ENCODE measurements at places on chromosomes 3 and 15. TPM values are rescaled to one million over a fixed set of nuclear protein-coding genes. Genes with fewer than 3 reads are reported as not detected.

CLDN11 gene
- total RNA-seq: 6.7 TPM

ALS2CL gene
- total RNA-seq: 34.0 TPM

HGD gene
- 0.17 TPM for total RNA-seq

GORASP1 gene
- 66.8 TPM for total RNA-seq

SCAANT1 gene
- total RNA-seq: not detected

GRCh38 chr3:55556619-55557537, 69.8 kb upstream of the WNT5A start:
- no peak overlapping the region for H3K4me3 ChIP-seq
- no peaks in the 10 kb centered on the region for H3K27me3 ChIP-seq
- DNase-seq: no peak
- no peak overlapping the region for H3K27ac ChIP-seq
- no peaks in the 10 kb centered on the region for H3K4me1 ChIP-seq

DNA sequence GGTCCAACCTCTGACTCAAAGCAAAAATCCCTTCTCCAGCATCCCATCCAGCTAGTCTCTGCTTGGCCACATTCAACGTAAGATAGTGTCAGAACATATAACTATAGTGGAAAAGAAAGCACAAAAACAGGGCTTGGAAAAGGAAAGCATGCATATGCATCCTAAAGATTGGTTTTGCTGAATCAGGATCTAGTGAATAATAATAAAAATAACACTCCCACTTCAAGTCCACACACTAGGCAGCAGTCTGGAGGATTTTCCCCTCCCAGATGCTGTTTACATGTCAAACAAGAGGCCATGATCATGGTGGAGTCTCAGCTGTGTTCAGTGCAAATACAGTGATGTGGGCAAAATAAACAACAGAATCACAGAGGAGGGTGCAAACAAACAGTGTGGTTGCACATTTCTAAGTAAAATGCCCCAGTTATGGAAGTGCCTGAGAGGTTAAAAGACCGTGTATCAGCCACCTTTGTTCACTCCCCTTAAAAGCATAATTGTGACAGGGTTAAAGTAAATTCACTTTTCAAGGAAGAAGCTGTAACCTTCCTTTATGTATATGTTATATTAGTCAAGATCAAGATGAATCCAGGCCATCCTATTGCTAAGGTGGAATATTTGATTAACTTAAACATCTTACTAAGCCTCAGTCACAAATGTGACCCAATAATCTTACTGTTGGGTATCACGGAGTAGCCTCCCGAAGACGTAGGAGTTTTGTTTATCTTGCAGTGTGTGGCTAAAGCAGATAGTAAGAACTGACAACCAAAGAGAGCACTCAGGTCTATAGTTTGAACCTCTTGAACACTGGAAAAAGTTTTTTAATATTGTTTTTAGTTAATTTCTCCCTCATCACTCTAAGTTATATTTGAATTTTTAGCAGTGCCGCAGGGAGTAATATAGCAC, 424.5 kb downstream of the SOX2 start:
- H3K27ac ChIP-seq: no peak overlapping the region
- H3K36me3 ChIP-seq: no peaks in the 10 kb centered on the region
- no peak overlapping the region for H3K4me3 ChIP-seq
- DNase-seq: no peak

- no peaks in the 10 kb centered on the region for H3K4me1 ChIP-seq
- H3K4me3 ChIP-seq: no peak overlapping the region
- H3K27ac ChIP-seq: no peak overlapping the region
- DNase-seq: no peak
- no peaks in the 10 kb centered on the region for H3K27me3 ChIP-seq
- no peaks in the 10 kb centered on the region for H3K36me3 ChIP-seq
Observed at GRCh38 chr3:192038726-192039125, 577.8 kb downstream of the PYDC2 start.

DNA sequence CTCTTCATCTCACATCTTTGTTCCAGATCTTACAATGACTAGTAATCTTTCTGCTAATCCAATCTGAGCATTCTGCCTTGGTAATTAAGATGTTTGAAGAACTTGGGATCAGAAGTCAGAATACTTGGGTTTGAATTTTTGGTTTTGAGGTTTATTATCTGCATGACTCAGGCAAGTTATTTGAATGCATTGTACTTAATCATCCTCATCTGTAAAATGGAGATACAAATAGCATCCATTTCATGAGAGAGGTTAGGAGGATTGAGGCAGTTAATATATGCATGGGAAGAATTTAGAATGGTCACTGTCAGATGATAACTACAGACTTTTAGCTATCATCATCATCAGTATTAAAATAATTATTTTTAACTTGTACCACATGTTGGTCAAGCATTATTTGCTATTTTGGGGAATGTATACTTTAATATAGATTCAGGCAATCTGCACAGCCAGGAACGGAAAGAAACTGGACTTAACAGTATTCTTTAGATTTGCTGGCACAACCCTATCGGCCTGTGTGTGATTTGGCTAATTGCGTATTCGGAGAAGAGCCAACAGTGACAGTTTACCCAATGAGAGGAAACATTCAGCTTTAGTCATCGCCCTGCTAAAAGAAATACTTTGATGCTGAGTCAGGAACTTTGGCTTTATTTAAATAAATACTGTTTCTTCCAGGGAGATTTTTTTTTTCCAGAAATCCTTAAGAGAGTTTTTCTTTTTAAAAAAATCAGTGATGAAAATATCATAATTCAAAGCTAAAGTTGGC, 600.0 kb downstream of the ROBO1 start:
- no peak overlapping the region for H3K27ac ChIP-seq
- no peaks in the 10 kb centered on the region for H3K36me3 ChIP-seq
- DNase-seq: no peak
- H3K27me3 ChIP-seq: no peaks in the 10 kb centered on the region

DNA sequence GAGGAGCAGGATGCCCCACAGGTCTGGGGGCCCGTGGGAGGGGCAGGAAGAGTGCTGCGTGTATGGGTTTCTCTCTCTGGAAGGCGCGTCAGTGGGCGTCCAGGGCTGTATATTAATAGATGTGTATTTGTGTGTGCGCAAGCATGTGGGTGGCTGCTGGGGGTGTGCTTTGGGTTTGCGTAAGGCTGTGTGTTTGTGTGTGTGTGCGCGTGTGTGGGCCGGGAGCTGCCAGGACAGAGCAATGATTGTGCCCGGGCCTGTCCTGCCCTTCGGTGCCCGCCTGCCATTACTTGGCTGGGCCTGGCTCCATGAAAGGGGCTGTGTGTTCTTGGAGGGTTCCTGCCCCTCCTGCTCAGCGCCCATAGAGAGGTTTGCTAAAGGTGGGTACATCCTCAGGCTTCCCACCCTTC, 16.3 kb downstream of the CSPG4 start:
- no peak for DNase-seq
- no peaks in the 10 kb centered on the region for H3K27me3 ChIP-seq
- peaks cover 34% of the 10 kb centered on the region for H3K4me1 ChIP-seq
- no peak overlapping the region for H3K4me3 ChIP-seq

GRCh38 chr15:66071921-66072295, 181.6 kb downstream of the MEGF11 start:
- no peaks in the 10 kb centered on the region for H3K36me3 ChIP-seq
- no peak for DNase-seq
- no peak overlapping the region for H3K4me3 ChIP-seq
- H3K4me1 ChIP-seq: peaks cover 8% of the 10 kb centered on the region
- H3K27ac ChIP-seq: no peak overlapping the region

- no peaks in the 10 kb centered on the region for H3K36me3 ChIP-seq
- DNase-seq: peak; percentile 91
- H3K4me1 ChIP-seq: peaks cover 33% of the 10 kb centered on the region
- peak within 1 kb of the TSS; percentile 60 for H3K4me3 ChIP-seq
Observed at GRCh38 chr15:62389885-62390790, 225.1 kb upstream of the C2CD4B start.

DNA sequence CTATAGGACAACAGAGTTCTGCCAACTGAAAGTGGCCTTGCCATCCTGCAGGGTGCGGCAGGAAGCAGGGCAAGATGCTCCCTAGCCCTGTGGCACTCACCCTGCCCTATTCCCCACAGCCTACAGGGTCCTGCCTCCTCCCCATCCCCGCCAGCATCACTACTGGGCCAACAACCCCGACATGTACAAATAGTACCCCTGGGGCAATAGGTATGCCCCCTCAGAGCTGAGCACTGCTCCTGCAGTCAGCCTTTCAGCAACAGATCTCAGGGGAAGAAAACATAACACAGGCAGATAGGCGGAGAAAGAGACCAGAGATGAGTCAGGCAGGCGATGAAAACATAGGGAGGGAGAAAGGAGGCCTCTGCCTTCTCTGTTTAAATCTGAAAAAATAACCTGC, 74.7 kb downstream of the XXYLT1 start:
- no peak overlapping the region for H3K27ac ChIP-seq
- peaks cover 29% of the 10 kb centered on the region for H3K4me1 ChIP-seq
- no peaks in the 10 kb centered on the region for H3K27me3 ChIP-seq
- no peak for DNase-seq
- no peaks in the 10 kb centered on the region for H3K36me3 ChIP-seq
- H3K4me3 ChIP-seq: no peak overlapping the region

- H3K36me3 ChIP-seq: no peaks in the 10 kb centered on the region
- no peak overlapping the region for H3K4me3 ChIP-seq
- no peak overlapping the region for H3K27ac ChIP-seq
- no peaks in the 10 kb centered on the region for H3K4me1 ChIP-seq
- no peaks in the 10 kb centered on the region for H3K27me3 ChIP-seq
Observed at GRCh38 chr3:162287600-162287999, 791.0 kb downstream of the OTOL1 start.

DNA sequence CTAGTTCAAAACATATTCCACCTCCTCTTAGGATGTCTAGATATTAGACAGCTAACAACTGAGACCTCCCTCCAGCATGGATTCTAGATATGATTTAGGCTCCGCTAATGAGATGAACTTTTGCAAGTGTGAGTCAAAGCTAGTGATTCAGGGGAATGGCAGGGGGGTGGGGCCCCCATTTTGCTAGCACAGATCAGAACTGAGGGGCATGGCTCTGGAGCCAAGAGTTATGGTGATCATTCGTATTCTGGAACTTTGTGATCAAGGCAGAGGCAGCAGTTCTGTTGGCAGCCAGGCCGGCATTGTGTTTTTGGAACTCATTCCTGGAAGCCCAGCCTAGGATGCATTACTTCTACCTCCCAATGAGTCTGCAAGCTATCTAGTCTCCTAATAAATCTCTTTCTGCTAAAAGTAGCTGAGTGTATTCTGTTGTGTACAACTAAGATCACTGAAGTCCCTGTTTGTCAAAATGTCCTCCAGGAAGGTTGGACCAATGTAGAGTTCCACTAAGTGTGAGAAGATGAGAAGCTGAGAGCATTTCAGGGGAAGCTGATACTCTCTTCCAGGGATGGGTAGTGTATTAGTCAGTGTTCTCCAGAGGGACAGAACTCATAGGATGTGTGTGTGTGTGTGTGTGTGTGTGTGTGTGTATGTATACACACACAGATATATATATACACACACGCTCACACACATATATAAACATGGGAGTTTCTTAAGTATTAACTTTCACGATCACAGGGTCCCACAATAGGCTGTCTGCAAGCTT, 312.7 kb downstream of the TLE3 start:
- DNase-seq: peak; percentile 20
- no peaks in the 10 kb centered on the region for H3K36me3 ChIP-seq
- no peak overlapping the region for H3K27ac ChIP-seq
- H3K4me1 ChIP-seq: peaks cover 21% of the 10 kb centered on the region
- H3K27me3 ChIP-seq: no peaks in the 10 kb centered on the region

DNA sequence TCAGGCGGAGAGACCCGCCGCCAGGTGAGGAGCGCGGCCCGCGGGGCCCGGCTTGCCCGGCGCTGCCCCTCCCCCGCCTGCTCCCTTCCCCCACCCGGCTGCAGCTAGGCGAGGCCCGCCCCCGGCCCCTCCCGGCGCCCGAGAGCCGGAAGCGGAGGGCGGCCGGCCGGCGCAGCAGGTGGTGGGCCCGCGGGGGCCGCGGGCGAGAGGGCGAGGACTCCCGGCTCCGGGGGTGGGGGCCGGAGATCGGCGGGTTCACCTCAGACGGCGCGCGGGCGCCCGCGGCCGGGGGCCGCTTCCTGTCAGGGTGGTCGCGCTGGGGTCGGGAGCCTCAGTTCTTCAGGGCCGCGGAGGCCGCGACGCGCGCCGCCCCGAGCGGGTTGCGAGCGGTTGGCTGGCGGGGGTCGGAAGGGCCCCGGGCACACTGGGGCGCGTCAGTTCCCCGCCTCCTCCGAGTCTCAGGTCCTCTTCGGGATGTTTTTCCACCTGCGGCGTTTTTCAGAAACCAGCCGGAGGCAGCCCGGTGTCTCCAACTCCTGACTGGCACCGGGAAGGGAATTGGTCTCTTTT, 395 bp downstream of the ZFAND6 start:
- peaks cover 50% of the 10 kb centered on the region for H3K4me1 ChIP-seq
- H3K27ac ChIP-seq: peak overlapping the region; percentile 98
- H3K4me3 ChIP-seq: peak overlapping the region; percentile 77

GRCh38 chr3:198113206-198114053, 153.4 kb downstream of the LMLN start:
- H3K4me3 ChIP-seq: peak overlapping the region; percentile 24
- H3K27ac ChIP-seq: no peak overlapping the region
- H3K36me3 ChIP-seq: no peaks in the 10 kb centered on the region
- peaks cover 5% of the 10 kb centered on the region for H3K4me1 ChIP-seq

GRCh38 chr15:34248190-34248589, 23.4 kb downstream of the EMC4 start:
- H3K4me3 ChIP-seq: no peak overlapping the region
- H3K36me3 ChIP-seq: peaks cover 78% of the 10 kb centered on the region
- no peak overlapping the region for H3K27ac ChIP-seq
- no peak for DNase-seq
- no peaks in the 10 kb centered on the region for H3K4me1 ChIP-seq
- no peaks in the 10 kb centered on the region for H3K27me3 ChIP-seq

GRCh38 chr3:12231431-12231830, 57.4 kb upstream of the PPARG start:
- H3K27ac ChIP-seq: no peak overlapping the region
- no peak overlapping the region for H3K4me3 ChIP-seq
- no peaks in the 10 kb centered on the region for H3K36me3 ChIP-seq

DNA sequence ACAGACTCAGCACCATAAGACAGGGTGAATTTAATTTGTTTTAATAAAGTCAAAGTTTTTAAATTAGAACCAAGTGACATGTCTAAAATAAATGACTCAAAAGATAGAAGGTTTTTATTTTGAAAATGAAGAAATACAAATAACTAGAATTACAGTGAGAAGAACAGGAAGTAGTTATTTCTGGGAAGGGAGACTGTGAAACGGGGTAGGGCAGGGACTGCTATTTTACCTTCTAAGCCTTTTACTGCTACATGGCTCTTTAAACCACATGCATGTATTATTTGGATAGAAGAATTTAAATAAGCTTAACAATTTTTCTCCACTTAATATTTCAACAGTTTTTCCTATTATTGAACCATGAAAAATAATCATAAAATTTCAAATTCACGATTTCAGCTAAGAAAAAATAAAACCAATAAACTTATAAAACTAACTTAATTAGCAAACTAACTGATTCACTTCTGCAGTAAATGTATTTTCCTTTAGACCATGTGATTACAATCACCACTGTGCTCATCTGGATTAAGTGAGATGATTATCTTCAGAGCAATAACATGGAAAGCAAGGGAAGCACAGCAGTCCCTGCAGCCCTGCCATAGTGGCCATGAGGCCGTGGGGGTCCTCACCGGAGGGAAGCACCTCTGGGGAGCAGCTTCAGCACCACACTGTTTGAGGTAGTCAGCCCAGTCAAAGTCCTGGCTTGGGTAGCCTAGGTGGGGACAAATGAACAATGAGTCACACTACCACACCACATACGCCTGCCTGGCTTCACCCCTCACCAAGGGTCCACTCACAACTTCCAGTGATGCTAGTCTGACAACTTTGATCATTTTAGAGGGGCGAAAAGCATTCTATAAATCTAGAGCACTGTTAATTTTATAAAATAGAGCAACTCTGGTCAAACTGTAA, 28.3 kb upstream of the STIMATE start:
- H3K27ac ChIP-seq: no peak overlapping the region
- H3K27me3 ChIP-seq: no peaks in the 10 kb centered on the region
- H3K4me3 ChIP-seq: no peak overlapping the region
- H3K36me3 ChIP-seq: peaks cover 6% of the 10 kb centered on the region
- DNase-seq: no peak
- H3K4me1 ChIP-seq: peaks cover 61% of the 10 kb centered on the region
